Kidney capillary endothelial cell (primary cell): ENCODE measurements at places on chromosomes 12 and 14.
A peak's percentile ranks its signal among the peaks of the same experiment; 100 is the strongest.

DNA sequence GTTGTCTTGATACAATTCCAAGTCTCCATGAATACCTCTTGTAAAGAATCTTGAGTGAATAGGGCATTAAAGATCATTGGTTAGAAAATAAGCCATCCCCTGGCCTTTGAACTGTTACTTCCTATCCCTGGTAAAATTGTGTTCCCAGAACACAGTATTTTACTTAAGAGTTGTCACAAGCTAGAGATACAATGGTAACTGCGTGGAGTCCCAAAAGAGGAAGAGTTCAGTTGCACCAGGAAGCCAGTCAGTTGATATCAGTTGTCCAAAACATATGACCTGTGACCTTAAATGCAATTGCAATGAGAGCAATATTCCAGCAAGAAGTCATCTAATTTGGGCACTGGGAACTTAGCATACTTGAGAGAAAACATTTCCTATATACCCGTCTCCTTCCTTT, 117.3 kb downstream of the NEDD1 start:
- DNase-seq = no peak

- DNase-seq = no peak
Measured at GRCh38 chr12:18431771-18432170, 170.5 kb downstream of the PIK3C2G start.

DNA sequence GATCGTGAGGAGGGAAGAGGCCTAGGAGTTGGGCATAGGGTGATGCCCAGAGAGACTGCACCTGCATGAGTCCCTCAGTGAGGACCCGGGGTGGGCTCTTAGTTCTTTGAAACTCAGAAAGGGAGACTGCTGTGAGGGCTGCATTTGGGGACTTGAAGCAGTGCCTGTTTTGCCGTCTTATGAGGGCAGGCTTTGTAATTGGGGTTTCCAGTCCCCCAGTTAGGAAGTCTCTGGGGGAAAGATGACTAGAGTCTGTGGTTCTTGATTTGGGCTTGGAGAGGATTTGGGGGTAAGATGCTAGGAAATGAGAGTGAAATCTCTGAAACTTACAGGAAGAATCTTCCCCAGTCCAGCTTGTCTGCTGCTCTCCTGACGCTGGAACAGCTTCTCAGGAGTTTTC, 99.6 kb downstream of the ARF6 start:
- no peak for DNase-seq

DNA sequence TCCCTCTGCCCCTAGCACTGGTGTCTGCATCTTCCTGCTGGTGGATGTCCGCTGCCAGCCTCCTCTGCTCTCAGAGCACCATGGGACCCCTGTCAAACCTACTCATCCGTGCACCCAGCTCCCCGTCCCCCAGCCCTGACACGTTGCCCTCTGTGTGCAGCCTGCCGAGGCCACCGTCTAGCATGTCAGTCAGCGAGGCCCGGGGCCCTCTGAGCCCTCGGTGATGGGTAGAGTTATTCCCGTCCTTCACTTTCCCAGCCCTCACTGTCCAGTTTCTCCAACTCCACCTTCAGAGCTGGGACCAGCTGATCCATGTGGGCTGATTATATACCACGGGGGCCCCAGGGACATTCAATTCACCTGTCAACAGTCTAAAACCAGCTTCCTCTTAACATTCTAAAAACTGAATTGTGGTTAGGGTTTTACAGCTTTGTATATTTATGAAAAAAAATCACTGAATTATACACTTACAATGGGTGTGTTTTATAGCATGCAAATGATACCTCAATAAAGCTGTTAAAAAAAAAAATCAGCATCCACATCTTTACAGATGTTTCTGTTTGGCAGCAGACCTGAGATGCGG, 61.3 kb downstream of the CCDC88C start:
- DNase-seq = no peak

DNA sequence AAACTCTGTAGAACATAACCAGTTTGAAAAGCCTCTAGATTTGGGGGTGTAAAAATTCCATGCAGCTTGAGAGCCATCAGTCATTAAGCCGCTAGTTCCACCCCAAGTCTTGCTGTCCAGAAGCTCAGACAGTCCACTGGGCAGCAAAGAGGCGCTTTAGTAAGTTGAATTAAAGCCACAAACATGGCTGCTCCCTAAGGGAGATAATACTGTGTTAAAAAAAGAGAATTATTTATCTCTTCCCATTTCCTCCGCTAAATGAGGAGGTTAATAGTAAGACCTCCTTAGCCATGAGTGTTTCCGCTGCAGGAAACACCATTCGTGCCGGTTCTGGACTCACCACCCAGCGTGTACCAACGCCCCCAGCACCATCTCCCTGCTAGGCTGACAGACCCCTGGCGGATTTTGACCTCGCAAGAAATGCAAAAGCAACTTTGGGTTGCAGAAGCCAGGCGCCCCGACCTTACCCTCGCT, 536 bp downstream of the TM7SF3 start:
- peak; percentile 32 for DNase-seq

- no peak for DNase-seq
Measured at GRCh38 chr12:131552492-131552863, 158.4 kb upstream of the SFSWAP start.

DNA sequence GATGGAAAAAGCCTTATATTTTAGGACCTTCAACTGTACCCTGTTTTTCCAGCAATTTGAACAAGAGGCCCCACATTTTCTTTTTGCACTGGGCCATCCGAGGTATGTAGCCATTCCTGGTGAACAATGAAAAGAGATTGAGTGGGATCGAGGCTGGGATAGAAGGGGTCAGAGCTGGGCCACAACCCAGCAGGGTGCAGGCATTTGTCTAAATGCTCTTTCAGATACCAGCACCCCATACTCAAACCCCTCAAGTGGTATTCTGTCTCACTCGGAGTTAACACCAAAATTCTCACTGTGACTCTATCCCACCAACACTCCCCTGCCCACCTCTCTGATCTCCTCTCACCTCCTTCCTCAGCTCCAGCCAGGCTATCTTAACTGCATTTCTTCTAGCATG, 26.8 kb downstream of the DUSP6 start:
- DNase-seq = no peak

- DNase-seq = no peak
Measured at GRCh38 chr14:69688299-69688649, 76.9 kb downstream of the SUSD6 start.

DNA sequence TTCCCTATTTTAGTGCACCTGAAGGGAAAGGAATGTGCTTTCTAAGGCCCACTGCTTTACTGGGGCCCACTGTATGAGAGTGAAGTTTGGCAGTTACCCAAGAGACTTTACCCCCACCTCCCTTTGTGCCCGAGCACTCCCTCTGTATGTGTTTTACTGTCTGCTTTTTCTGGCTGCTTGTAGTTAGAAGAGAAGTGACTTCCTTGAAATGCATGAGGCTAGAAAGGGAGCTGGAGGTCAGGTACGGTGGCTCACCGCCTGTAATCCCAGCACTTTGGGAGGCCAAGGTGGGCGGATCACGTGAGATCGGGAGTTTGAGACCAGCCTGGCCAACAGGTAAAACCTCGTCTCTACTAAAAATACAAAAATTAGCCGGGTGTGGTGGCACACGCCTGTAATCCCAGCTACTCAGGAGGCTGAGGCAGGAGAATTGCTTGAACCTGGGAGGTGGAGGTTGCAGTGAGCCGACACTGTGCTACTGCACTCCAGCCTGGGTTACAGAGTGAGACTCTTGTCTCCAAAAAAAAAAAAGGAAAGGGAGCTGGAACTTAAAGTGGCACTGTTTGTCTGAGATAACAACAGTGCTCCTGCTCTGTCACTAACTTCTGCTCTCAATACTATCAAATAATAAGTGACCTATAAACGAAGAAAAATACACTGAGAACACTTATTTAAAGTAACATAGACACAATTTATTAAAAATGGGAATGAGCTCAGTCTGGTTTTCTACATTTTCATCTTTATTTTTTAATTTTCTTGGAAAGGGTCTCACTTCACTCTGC, 5.8 kb downstream of the TRIP11 start:
- no peak for DNase-seq

DNA sequence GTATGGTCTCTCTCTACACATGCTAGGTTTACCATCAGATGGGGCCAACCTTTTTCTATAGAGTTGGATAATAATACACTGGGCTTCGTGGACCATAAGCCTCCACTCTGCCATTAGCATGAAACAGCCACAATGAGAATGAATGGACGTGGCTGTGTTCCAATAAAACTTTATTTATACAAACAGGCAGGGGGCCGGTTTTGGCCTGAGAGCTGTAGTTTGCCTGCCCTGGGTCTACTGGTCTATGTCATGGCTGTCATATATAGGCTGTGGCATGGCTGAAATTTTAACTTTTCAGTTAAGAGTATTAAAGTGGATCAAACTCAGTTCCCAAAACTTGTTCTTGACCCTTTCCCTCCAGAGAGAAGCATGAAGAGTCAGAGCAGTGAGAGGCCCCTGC, 120.3 kb upstream of the MYL2 start:
- DNase-seq = no peak

GRCh38 chr12:99910342-99910741, 74.4 kb downstream of the ANKS1B start:
- no peak for DNase-seq

GRCh38 chr14:104104076-104104901, 18.8 kb downstream of the ASPG start:
- no peak for DNase-seq

DNA sequence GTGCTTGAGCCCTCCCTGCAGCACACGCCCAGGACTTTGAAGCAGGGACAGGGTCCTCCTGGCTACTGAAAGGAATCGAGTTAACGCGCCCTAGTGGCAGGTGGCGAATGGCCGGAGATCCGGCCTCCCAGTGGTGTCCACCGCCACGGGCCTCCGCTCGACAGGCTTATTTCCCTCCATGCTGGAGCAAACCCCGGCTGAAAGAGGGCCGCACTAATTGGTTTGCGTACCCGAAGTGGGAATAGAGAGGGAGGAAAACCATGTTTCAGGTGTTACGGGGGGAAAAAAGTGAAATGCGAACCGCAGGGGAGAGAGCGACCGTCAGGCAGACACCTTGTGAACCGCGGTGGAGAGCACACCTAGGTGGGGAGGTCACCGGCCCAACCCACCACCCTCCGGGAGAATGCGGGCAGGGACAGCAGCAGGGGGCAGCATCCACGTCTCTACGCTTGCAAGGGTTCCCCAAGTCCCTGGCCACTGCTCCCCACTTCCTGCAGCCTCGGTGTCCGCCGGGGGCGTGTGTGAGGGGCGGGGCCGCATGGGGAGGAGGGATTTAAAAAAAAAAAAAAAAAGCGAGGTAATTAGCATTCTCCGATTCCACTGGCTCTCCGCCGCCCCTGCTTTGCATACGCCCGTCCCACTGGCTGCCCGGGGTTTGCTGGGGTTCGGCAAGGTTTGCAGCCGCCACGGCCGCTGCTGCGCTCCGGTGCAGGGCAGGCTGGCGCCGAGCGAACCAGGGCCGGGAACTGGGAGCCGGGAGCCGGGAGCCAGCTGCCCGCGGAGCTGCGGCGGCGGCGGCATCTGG, 224.6 kb upstream of the CRY1 start:
- peak; percentile 83 for DNase-seq

GRCh38 chr12:127041985-127042625, 1224.9 kb upstream of the TMEM132C start:
- DNase-seq = no peak

DNA sequence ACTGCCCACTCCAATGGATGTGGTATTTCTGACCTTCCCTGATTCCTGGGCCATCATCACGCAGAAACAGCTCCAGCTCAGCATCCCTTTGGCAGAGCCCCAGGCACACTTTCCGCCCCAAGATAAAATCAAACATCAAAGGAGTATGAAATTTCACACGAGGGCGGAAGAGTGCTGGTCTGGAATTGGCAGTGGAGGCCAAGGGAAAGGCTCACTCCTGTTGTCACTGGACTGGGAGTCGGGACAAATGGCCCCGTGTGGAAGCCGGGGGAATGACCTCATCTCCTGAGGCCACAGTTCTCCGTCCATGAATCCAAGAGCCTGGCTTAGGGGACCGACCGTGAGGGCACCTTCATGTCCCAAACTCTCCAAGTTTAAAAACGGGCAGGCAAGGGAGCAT, 40.9 kb downstream of the FZD10 start:
- DNase-seq = no peak

DNA sequence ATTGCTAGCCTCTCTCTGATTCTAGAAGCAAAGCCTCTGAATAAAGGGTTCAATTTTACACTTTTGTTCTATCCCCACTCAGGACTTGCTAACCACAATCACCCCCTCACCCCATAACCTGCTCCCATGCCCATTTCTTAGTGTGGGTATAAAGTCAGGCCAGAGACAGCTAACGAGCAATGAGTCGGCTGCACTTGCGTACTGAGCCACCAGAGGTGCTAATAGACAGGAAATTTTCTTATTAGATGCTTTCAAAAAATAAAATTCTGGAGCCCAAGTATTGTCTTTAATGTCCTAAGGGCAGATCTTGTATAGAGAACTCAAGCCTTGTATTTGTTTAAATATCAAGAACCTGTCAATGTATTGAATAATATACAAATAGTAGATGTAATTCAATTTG, 256.9 kb downstream of the SYT1 start:
- DNase-seq = no peak

DNA sequence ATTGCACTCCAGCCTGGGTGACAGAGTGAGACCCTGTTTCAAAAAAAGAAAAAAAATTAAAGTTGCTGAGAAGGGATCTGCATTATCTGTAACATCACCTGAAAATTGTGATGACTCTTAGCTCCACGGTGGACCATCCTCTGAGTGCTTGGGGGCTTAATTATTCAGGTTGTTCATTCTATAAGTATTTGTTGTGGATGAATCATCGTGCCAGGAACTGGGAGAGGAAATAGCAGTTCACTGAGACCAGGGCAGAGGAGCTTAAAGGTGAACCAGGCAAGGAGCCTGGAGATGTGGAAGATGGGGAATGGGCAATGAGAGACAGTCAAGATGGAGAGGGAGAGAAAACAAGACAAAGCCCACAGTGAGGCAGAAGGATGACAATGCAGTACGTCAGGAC, 25.5 kb upstream of the GSC start:
- no peak for DNase-seq

- DNase-seq = peak; percentile 66
Measured at GRCh38 chr12:12081836-12082497, 11.2 kb downstream of the BCL2L14 start.

DNA sequence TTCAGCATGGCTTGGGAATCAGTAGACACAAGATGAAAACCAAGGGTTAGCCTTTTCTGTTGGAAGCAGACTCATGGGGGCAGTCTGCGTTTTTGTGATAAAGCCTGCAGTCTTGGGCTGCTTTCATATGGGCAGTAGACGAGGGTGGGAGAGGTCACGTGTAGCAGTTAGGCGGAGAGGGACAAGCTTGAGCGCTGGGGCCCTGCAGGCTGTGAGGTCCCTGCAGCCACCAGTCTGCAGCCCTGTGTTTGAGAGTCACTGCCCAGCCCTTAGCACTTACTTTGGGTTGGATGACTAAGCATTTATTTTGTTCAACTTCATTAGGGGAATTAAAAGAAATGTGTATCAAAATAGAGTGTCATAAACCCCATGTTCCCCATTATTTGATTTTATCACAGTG, 37.2 kb downstream of the EP400 start:
- DNase-seq = no peak

DNA sequence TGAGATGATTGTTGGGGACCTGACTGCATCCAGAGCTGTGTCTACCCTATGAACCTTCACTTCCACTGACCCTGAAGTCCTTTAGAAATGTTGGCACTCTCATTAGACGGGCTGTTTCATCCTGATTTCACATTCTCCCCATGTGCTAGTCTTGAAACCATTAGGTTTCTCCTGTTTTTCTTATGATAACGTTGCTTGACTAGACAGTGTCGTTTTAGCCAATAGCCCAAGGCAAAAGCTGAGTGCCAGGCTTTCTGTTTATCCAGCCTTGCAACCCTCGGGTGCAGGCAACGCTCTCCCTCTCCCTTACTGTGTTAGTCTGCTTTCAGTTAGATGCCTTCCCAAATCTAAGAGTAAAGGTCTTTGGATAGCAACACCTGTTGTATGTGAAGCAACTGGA, 30.1 kb downstream of the DACT1 start:
- DNase-seq = no peak
